ENCODE measurements at places on chromosomes 1 and 21.

- DNase-seq: peak; percentile 4
Observed at GRCh38 chr1:12095452-12096263, 32.6 kb downstream of the TNFRSF8 start.

DNA sequence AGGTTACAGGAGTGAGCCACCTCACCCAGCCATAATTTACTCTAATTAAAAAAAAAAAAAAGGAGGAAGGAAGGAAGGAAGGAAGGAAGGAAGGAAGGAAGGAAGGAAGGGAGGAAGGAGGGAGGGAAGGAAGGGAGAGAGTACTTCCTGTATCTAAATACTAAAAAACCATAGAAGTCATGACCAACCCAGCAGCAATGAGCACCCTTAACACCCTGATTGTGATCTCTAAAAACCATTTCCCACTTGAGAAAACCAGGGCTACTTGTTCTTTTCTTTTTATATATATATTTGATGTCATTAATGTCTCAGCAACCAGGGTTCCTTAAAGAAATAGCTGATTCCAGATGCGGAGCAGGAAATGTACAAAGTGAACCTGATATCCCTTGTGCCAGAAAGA is 31.2 kb downstream of the ARID4B start:
- no peak for DNase-seq

DNA sequence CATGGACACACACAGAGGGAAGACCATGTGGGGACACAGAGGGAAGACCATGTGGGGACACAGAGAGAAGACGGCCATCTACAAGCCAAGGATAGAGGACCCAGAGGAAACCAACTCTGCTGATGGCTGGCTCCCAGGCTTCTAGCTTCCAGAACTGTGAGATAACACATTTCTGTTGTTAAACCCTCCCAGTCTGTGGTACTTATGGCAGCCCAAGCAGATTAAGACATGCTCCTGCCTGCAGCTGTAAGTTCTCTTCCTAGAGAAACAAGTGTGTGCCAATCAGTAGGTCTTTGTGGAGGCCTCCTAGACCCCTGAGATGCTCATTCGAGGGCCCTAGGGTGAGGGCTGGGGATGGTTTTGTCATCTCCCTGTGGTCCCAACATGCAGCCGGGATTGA is 2.7 kb downstream of the AGT start:
- DNase-seq: no peak

- DNase-seq: peak; percentile 40
Observed at GRCh38 chr1:43348809-43349593, 9.8 kb upstream of the CDC20 start.

GRCh38 chr1:51506537-51506936 is 12.5 kb downstream of the EPS15 start:
- peak; percentile 80 for DNase-seq

DNA sequence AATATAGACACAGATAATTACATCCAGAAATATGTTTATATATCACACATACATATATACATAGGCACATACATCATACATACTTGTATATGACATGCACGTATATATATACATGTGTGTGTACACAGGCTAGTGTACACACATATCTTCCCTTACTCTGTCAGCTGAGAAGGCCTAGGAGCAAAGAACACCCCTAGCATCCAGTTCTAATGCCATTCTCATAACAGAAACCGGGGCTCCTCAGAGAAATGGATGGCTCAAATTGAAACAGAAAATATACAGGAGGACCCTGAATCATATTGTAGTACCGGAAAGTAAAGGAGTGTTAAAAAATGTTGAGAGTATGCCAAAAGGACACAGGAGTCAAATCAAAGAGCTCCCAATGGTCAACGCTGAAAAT is 19.7 kb upstream of the HYI start:
- DNase-seq: no peak

DNA sequence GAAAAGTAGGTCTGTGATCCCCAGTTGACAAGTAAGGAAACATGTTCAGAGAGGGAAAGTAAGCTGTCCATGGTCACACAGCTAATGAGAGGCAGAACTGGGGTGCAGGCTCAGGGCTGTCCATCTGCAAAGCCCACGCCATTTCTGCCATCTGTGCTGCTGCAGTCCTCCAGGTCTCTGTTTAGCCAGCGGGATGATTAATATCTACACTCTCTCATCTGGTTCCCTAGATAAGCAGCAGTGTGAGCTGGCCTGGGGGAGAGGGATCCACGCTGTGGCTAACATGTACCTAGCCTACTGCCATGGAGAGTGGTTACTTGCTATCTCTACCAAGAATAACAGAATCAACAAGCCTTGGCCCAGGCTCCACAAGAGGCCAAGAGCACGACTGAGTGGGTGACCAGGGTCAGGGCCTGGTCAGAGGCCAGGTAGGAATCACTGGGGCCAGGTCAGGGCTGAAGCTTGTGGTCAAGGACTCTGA is 75.2 kb downstream of the TRABD2B start:
- DNase-seq: no peak

All from fibroblast of skin of right biceps (primary cell).